ENCODE measurements at places on chromosomes 3 and 15.

- DNase-seq = no peak
Measured at GRCh38 chr3:52786330-52787215, 8.0 kb upstream of the ITIH3 start.

- DNase-seq = no peak
Measured at GRCh38 chr3:194870394-194871110, 184.9 kb downstream of the FAM43A start.

DNA sequence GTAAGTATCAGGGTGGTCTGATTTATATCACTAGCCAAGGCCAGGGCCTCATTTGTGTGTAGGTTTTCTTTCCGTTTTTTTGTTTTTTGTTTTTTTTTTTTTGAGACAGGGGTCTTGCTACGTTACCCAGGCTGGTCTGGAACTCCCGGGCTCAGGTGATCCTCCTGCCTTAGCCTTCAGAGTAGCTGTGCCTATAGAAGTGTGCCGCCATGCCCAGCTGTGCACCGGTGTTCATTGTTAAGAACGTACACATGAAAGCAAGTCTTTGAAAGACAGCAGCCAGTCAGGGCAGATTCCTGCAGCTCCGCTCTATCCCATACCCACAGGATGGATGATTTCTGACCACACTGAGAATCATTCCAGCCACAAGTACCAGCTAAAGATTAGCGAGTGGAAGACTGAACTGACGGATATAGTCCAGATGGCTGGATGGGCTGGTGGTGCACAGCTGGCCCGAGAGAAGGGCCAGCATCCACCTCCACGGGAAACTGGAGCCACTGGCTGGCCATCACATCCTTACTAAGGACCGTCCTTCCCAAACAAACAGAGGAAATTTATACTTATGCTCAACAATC lies 95.4 kb downstream of the PCSK6 start:
- no peak for DNase-seq

- no peak for DNase-seq
Measured at GRCh38 chr15:68097029-68097428, 42.9 kb downstream of the PIAS1 start.

GRCh38 chr15:92322566-92323355 lies 70.9 kb upstream of the ST8SIA2 start:
- no peak for DNase-seq

DNA sequence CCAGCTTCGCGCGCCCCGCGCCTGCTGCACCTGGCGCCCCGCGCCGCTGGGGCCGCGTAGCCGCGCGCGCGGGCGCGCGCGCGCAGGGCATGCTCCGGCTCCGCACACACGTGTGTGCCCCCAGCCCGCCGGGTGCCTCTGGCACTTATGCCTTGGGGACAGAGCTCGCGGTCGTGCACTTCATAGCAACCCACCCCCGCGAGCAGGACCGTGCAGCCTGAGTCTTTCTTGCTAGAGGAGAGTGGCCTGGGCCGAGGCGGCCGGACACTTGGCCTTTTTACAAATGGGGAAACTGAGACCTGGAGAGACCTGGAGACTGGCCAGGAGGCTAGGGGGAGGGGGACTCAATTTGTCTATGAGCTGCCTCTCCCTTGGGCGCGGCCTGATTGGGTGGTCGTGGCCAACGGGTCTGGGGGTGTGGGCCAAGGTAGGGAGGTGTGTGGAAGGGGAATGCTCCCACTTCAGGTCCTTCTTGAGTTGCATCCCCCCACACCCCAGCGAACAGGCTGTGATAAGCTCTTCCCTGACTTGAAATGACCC lies 562 bp downstream of the NBEAL2 start:
- no peak for DNase-seq

- DNase-seq = no peak
Measured at GRCh38 chr3:66520724-66521123, 19.9 kb upstream of the LRIG1 start.

- DNase-seq = no peak
Measured at GRCh38 chr15:67839499-67839928, 331 bp downstream of the RNU6-1 start.

- no peak for DNase-seq
Measured at GRCh38 chr15:93852761-93853160, 378.6 kb upstream of the MCTP2 start.

DNA sequence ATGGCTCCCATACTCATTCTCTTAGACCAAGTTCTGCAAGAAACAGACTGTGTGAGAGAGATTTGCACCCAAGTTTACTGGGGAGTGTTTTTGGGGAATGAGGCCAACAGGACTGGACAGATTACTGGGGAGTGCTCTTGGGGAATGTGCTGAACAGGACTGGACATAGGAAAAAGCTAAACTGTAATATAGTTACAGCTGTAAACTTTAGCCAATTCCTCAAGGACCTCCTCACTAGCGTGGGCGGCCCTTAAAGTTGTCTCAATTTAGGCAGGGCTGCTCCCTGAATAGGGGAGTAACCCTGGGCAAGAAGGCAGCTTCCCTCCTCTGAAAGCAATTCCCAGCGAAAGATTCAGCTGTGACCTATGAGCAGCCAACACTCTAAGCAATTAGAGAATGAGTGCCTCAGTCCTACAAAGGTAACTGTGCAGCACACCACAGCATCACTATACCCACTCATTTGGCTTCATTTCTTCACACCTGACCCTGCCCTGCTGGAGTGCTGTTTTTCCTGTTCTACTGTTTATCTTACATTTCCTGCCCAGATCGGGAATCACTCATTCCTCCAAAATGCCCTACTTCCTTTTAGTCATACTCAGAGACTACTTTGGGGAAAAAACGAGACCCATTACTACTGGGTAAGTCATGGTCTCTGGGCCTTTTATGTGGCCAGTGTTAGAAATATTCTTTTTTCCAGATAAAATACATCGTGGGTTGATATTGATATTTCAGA lies 41.3 kb upstream of the TRIM42 start:
- DNase-seq = no peak

GRCh38 chr15:61080221-61081026 lies 148.7 kb downstream of the RORA start:
- no peak for DNase-seq

GRCh38 chr15:63911160-63911559 lies 77.4 kb upstream of the HERC1 start:
- DNase-seq = no peak

All from GM10248 (cell line).